ENCODE measurements at places on chromosomes 3 and 15. TPM values are rescaled to one million over a fixed set of nuclear protein-coding genes. Genes with fewer than 3 reads are reported as not detected.

GRCh38 chr3:185200639-185201038, 47.8 kb upstream of the C3orf70 start:
- DNase-seq = no peak

GRCh38 chr15:60893886-60894285, 335.2 kb downstream of the RORA start:
- no peak for DNase-seq

DNA sequence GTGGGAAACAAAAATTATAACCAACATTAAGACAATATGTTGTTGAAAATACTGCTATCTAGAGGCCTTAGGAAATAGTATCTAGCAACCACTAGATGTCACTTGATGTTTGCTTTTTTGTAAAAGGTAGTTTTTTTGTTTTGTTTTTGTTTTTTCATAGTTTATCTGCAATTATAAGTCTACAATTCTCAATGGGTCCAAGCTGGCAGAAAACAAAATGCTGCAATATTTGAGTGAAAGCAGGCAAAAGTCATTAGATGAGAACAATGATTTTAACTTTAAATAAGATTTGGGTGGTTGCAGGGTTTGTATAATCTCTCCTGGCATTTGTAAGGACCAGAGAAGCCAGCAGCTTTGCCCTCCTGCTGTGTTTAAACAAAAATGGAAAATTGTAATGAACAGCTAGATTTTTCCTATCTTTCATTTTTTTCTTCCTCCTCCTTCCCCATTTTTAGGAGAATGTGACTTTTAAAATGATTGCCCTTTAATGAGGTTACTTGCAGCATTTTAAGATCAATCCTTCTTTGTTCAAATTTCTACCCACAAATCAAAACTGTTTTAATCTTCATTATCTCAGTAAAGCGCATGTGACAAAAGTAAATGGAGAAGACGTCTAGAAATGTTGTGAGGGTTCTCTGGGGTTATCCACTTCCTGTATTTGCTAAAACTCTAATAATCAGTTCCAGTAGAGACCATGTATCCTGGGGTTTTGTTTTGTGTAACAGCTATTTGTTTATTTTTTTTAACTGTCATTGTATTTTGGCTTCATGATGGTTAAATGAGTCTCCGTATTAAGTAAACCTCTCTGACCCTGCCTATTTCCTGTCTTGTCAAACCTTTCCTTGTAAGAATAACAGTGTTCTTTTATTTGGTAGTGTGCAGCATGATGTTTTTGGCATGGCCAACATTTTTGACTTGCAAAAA, 27.3 kb downstream of the DUT start:
- DNase-seq = no peak

GRCh38 chr3:15630646-15631350, 29.3 kb downstream of the BTD start:
- no peak for DNase-seq

- no peak for DNase-seq
These were observed 11.9 kb downstream of the ANXA2 start for GRCh38 chr15:60385620-60386552.

- no peak for DNase-seq
These were observed 24.5 kb upstream of the MYRIP start for GRCh38 chr3:39784922-39785321.

GRCh38 chr3:190826018-190826417, 36.5 kb downstream of the GMNC start:
- DNase-seq = no peak

The RBPMS2 gene
- 1.3 TPM for total RNA-seq

The RPL39L gene
- total RNA-seq = 2.6 TPM

The SOX14 gene
- total RNA-seq = not detected

The UROC1 gene
- not detected for total RNA-seq

The CEMIP gene
- total RNA-seq = 2.1 TPM

The FAM81A gene
- 18.8 TPM for total RNA-seq

The DGKG gene
- total RNA-seq = 0.64 TPM

All from colonic mucosa (tissue), 4 donors.